ENCODE measurements at places on chromosomes 3 and 15.

GRCh38 chr3:134253475-134254226 is 3.0 kb upstream of the RYK start:
- DNase-seq: no peak

GRCh38 chr3:152030320-152030719 is 156.9 kb downstream of the SUCNR1 start:
- no peak for DNase-seq

GRCh38 chr3:101615525-101615924 is 41.5 kb downstream of the PCNP start:
- DNase-seq: no peak

GRCh38 chr3:61331929-61332552 is 80.8 kb upstream of the FHIT start:
- no peak for DNase-seq

- no peak for DNase-seq
Observed at GRCh38 chr3:10344147-10344943, 23.4 kb upstream of the SEC13 start.

- no peak for DNase-seq
Observed at GRCh38 chr3:174208161-174208560, 651.0 kb upstream of the NAALADL2 start.

- DNase-seq: no peak
Observed at GRCh38 chr3:4322635-4323034, 19.5 kb downstream of the SETMAR start.

GRCh38 chr3:30804984-30805383 is 89.5 kb downstream of the GADL1 start:
- no peak for DNase-seq

GRCh38 chr3:152192050-152192449 is 76.7 kb upstream of the MBNL1 start:
- no peak for DNase-seq

- no peak for DNase-seq
Observed at GRCh38 chr15:63474810-63475316, 29.5 kb upstream of the USP3 start.

- no peak for DNase-seq
Observed at GRCh38 chr3:195468391-195468776, 25.6 kb upstream of the ACAP2 start.

- no peak for DNase-seq
Observed at GRCh38 chr3:97241417-97241816, 427.0 kb downstream of the EPHA6 start.

DNA sequence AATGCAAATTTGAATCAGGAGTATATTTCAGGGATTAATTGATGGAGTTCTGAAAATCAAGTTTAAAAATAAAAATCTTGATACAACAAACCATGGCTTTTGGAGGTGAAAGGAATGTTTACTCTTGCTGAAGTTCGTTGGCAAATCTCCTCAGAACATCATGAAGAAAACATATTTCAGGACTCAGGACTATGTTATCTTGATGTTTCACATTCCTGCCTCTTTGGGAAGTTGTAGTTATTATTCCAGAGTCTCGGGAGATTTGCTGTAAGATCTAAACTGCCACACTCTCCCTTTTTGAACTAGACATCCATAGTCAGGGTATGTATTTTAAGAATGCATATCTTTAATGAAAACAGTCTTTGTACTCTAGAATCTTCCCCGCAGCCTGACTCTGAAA is 271.2 kb downstream of the RBMS3 start:
- DNase-seq: no peak

DNA sequence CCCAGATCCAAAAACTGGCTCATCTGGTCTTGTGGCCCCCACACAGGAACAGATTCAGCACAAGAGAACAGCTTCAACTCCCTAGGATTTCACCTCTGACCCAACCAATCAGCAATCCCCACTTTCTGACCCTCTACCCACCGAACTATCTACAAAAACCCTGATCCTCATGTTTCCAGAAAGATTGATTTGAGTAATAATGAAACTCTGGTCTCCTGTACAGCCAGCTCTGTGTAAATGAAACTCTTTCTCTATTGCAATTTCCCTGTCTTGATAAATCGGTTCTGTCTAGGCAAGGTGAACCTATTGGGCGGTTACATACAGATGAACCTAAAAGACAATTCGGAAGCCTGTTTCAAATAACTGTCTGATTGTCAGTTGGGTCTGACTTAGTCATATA is 847.6 kb upstream of the ALCAM start:
- no peak for DNase-seq

GRCh38 chr3:126845920-126846715 is 136.8 kb upstream of the PLXNA1 start:
- no peak for DNase-seq

DNA sequence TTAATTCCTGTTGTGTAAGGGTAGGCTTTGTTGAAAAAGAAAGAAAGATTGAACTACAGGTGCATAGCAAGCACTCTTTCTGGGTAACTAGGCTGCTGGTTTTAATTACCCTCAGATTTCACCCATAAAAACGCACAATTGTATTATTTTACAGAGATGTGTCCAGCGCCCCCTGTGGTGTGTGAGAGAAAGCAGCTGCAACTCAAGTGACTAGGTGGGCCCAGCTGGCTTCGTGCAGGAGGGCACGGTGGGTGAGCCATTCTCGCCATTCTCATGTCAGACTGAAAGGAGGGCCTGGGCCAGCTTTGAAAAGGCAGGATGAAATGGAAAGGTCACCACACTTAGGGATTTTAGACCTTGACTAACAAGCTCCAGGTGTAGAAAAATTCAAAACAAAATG is 122.6 kb downstream of the LRIG1 start:
- no peak for DNase-seq

- DNase-seq: no peak
Observed at GRCh38 chr3:25289156-25289555, 138.9 kb upstream of the RARB start.

GRCh38 chr3:148773805-148774204 is 53.8 kb upstream of the CPB1 start:
- no peak for DNase-seq

DNA sequence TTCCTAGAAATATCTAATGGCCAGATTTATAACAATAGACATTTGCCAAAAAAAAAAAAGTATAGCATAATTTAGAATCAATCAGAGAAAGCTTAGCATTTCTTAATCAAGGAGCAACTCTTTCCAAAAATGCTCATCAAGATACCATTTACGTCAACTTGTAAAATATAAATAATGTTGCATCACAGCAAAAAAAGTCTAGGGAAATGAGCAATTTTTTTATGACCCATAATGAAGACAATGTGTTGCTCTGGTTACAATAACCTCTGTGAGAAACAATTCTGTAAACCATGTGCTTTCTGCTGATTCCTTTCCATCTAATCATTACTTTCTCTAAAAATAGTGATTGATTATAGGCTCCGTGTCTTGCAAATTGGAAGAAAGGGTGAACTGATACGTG is 36.3 kb downstream of the KBTBD8 start:
- DNase-seq: no peak

DNA sequence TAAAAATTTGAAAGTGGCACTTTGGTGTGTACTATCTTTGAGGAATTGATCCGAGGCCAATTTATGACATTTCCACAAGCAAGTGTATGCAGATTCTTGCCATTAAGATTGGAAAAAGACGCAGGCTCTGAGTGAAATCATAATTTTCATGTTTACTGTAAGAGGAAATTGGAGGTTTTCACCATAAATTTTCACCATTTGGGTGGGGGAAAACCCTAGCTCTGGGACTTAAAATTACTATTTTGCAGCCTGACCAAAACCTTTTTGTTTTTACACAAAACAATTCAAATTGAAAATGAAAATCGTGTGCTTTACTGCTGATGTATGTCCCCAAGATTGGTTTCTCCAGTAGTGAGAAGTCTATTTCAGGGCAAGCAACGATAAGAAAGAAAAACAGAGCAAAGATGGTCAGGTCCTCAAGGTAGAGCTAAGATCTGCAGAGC is 282.6 kb downstream of the FOXP1 start:
- DNase-seq: no peak

GRCh38 chr15:58710701-58711100 is 38.8 kb downstream of the ADAM10 start:
- no peak for DNase-seq

- DNase-seq: no peak
Observed at GRCh38 chr15:67405208-67406191, 115.4 kb upstream of the C15orf61 start.

GRCh38 chr3:63864008-63864964 is 619 bp downstream of the ATXN7 start:
- DNase-seq: no peak

DNA sequence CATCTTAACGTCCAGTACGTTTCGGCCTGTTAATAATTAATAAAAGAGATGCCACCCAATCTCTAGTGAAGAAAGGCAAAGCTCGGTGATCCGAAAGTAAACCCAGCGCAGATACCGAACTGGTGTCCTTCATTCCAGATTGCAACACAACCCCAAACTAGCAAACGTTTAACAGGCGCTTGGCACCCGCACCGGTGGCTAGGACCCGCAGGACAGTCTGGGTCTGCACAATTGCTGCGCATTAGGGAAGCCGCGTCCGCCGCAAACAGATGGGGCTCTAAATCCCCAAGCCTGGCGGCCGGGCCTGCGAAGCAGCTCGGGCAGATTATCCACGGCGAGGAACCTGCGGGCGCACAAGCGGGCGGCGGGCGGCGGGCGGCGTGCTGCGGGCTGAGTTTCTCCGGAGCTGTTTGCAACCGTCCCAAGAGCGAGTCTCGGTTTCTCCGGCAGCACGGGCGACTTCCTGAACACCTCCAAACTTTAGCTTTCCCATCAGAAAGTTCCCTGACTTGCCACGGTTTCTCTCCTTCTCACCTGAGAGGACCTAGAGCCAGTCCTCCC is 112.1 kb upstream of the ICE2 start:
- DNase-seq: peak; percentile 50

DNA sequence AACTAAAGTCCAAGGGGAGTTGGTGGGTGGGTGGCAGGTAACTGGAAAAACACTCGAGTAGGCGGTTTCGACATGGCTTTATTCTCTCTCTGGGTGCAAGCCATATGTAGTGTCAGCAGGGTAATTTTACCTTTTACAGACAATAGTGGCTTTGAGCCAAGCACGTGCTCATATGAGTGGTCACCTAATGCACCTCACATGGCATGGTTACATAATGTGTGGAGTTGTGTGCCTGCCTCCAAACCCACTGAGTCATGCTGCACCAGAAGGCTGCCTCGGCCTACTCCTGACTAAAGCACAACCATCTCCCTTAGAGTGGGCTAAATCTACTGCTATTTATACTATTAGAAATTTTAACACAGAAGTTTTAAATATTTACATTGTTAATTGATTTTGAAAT is 16.5 kb downstream of the CCRL2 start:
- DNase-seq: no peak

DNA sequence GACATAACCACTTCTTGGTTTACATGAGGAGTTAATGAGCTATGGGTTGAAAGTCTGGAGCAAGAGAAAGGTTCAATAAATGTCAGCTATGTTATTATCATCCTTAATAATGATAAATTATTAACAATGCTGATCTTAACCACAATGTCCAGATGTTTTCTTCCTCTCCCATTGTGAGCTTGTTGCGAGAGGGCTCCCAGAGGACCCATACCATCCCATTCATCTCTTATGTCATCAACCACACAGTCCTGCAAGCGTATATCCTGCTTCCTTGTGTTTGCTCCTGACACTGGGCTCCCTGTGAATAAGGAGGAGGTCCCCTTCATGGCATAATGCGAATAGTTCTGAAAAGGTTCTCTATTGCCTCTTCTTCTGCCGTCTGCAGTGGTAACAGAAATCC is 266.8 kb downstream of the TLE3 start:
- DNase-seq: no peak

DNA sequence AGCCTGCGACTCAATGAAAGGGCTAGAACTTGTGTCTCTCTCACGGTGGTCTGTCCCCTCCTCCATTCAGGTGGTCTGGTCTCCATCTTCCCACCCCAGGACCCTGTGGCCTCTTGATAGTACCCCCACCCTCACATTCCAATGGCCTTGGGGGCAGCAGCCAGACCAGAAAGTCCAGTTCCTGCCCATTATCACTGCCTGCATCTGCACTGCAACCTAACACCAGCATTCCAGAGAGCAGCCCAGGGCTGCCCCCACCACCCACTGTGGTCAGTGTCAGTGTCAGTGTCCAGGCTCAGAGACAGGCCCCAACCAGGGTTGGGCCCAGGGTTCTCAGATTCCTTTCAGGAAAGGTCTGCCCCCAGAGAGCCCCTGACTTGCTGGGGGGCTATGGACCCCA is 12.6 kb downstream of the IGDCC3 start:
- no peak for DNase-seq

DNA sequence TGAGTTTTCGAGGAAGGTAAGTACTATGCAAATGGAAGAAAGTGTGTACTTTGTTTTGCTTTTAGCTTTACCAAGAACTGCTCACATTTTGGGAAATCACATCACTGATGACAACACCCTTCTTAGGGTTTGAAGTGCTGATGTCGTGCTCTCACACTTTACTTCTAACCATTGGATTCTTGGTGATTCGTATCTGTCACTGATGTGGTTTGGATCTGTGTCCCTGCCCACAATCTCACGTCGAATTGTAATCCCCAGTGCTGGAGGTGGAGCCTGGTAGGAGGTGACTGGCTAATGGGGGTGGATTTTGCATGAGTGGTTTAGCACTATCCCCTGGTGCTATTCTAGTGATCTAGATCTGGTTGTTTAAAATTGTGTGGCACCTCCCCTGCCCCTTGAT is 75.4 kb upstream of the RGMA start:
- no peak for DNase-seq

DNA sequence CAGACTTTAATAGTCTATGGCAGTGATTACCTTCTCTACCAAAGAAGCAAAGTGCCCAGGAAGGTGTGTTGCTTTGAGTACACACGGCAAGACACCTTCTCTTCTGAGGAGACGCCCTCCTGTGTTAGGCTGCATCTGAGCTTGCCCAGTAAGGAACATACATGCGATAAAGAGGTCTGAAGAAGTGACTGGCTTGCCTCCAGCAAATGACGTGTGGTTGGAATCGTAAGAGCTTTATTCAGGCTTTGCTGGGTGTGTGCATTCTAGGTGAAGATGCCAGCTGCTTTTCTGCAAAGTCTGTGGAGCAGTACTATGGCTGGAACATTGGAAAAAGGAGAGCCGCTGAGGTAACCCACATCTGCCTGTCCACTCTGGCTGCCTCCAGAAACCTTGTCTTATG is 22.4 kb downstream of the MAP6D1 start:
- DNase-seq: no peak

- DNase-seq: no peak
Observed at GRCh38 chr3:124962403-124962940, 27.9 kb upstream of the MUC13 start.

DNA sequence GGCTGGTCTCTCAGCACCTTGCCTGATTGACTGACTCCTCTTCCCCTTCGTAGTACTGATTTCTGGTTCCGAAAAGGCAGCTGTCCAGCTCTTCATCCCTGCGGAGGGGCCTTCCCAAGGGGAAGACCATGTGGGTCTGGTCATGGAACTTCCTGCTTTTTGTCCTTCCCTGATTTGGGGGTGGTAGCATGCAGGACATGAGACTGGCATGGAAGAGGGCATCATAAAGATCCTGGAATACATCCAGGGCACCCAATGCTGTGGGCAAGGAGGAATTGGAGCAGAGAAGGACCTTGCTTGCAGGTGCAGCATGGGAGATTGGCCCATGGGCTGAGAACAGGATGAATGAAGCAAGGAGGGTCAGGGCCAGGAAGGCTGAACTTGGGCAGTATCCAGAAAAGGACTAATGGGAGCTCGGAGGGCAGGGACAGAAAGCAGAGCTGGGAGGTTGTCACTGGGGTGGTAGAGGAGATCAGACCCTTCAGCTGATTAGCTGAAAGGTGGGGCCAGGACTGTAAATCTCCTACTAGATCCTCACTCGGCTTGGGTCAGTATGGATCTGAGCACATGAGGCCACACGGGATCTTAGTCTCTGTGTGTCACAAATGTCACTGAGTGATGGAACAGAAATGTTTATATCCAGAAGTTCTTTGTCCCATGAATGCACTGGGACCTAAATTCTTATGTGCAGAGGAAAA is 59.5 kb downstream of the AMOTL2 start:
- no peak for DNase-seq

- DNase-seq: no peak
Observed at GRCh38 chr15:94375997-94376396, 144.6 kb downstream of the MCTP2 start.

All from occipital lobe (tissue), 3 donors.